ENCODE measurements at places on chromosomes 11 and 22.

- no peak for DNase-seq
Observed at GRCh38 chr11:117396970-117397369, 69.3 kb downstream of the CEP164 start.

DNA sequence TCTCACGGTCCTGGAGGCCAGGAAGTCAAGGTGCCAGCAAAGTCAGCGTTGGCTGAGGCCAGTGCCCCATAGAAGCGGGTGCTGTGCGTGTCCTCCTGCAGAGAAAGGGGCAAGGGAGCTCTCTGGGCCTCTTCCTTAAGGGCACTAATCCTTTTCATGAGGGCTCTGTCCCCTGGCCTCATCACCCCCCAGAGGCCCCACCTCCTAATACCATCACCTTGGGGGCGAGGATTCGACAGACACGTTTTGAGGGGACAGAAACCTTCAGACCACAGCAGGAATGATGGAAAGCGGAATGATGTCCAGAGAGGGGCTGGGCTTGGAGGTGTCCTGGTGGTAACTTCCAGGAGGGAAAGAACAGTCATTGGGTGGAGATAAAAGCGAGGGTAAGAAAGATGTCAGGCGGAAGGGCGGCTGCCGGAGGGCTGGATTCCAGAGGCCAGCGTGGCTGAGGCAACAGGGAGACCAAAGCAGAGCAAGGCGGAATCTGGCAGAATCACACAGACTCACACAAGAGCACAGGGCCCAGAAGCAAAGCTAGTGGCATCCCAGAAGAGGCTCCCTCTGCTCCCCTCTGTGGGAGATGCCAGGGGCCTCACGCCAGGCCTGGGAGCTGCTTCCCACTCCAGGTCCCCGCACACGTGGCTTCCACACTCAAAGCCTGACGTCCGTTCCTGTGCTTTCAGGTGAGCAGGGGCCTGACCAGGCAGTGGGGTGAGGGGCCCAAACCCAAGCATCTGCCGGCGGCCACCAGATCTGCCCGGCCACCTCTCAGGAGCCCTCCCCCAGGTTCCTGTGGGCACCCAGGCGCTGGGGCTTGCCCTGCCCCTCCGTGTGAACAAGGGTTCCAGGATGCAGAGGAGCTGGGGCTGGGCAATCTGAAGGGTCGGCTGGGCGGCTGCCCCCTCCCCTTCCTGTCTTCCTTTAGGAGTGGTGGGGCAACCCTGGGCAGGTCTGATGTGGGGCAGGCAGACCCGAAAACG is 784.5 kb downstream of the BRD1 start:
- DNase-seq = no peak

- DNase-seq = no peak
Observed at GRCh38 chr11:33005175-33005574, 10.5 kb upstream of the DEPDC7 start.

DNA sequence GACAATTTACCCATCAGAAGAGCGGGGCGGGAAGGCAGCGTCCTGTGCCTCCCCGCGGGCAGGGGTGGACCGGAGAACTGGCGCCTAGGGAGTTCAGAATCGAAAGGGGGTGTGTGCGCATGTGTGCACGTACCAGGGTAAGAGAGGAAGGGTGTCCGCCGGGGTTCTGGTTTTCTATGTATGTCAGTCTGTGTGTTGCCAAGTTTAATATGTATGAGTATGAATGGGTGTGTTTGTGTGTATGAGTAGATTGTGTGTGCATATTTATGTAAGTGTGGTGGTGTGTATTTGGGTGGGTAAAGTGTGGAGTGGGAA is 2.0 kb downstream of the KCNC1 start:
- no peak for DNase-seq

GRCh38 chr22:44754998-44755397 is 2.6 kb downstream of the ARHGAP8 start:
- DNase-seq = no peak

DNA sequence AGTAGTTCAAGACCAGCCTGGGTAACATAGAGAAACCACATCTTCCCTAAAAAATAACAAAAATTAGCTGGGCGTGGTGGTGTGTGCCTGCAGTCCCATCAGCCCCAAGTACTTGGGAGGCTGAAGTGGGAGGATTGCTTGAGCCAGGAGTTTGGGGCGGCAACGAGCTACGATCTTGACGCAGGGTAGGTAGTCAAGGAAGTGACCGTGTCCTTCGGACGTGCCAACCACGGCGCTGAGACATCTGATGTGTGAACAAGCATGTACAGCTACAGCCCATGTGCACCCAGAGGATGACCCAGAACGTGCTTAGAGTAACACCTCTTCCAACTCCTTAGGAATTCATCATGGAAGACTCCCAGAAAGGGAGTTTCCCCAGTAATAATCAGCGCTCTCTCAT is 21.4 kb downstream of the RGL4 start:
- DNase-seq = no peak

- DNase-seq = no peak
Observed at GRCh38 chr11:95736355-95736754, 53.2 kb downstream of the FAM76B start.

DNA sequence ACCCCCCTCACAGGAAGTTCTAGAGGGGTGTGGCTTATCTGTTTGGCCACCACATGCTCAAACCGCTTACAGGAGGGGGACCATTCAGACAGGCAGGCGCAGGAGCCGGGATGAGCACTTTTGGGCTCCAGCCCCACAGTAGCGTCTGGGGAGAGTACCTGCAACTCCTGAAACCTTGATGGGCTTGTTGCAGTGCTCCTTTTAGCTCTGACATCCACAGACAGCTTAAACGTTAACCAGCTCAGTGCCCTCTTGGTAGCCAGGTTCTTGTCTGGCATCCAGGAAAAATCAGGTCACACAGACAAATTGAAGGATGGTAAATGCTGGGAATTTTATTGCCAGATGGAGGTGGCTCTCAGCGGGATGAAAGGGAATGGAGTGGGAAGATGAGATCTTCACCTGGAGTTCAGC is 326.3 kb downstream of the ETS1 start:
- DNase-seq = no peak

DNA sequence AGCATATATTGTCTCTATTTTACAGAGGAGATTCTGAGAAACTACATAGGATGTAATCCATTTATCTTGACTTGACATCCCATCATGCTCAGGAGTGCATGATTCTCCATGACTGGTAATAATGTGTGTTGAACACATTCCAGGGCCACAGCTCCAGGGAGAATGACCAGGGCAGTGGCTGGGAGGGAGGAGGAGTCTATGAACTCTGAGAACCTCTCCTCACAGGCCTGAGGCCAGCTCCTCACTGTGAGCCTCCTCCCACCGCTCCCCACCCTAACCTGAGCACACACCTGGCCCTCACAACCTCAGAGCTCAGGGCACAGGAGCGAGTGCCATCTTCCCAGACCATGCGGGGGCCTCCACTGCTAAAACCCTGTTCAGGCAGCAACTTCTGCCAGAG is 8.0 kb upstream of the ACRV1 start:
- no peak for DNase-seq

- no peak for DNase-seq
Observed at GRCh38 chr22:27111796-27112672, 454.6 kb downstream of the MIAT start.
